ENCODE measurements at places on chromosomes 2 and 18.

DNA sequence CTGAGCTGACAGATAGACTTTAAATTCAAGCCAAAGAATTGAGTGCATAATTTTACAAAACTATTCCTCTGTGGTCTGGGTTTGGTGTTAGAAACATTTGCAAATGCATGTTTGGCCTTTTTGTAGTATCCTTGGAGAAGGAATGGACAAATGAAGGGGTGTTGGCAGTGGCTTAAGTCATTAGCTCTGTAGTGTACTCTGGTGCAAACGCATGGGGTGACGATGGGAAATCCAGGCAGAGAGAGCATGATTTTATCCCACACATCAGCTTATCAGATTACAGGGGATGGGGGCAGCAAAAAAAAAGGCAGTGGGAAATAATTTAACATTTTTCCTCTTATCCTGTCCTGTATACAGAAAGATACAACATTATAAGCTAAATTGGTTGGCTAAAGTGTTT is 320.6 kb downstream of the ZNF516 start:
- no peak for ATAC-seq

- peak; percentile 84 for ATAC-seq
Observed at GRCh38 chr2:86225581-86225980, 26.3 kb downstream of the MRPL35 start.

- no peak for ATAC-seq
Observed at GRCh38 chr18:77524909-77525308, 275.3 kb downstream of the GALR1 start.

DNA sequence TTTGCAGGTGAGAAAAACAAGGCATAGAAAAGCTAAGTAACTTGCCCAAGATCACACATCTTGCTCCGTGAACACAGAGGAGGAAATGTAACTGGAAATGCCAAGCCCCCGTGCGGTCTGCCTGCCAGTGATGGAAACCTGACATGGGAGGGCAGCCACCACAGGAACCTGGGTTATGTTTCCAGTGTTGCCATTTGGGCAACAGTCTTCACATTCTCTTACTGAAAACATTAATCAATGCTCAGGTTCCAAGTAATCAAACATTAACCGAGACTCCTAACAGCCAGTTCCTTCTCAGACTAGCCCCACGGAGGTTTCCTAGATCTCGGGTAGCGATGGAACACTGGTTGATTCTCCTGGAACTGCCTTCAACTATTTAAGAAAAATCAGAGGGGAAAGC is 2.5 kb downstream of the TGFA start:
- no peak for ATAC-seq

DNA sequence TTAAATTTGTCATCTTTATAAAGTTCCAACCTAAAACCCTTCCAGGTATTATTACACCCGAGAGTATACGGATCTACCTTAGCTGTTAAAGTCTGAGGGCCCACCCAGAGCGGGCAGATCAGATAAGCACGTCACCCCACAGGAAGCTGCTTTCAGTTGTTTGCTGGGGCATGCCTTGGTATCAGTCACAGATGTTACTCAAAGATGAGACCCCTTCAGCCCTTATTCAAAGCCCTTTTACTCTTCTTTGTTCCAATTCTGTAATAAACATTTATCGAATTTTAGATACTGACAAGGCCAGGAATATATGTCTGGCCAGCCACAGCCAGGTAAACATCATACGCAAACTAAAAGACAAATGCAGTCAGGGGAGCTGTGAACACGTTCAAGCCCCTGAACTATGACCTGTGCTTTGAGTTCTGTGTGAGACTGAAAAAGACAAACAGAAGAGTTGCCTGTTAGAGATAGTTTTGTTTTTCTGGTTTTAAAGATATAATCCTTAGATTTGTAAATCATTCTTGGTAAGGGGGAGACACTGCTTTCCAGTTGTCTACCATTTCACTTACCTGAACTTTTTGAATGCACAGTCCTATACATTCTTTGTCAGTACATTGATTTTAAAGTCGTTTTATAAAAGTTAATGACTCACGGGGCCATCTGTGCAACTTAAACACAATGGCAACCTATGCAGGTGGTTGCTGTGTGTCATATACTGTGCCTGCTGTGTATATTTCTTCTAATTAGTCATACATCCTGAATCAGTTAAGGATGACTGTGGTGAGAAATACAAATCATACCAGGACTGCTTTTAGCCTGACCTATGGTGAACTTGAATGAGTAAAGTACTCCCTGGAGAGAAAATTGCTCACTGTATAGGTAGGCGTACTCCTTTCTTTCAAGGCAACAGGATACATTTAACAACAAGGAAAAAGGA is 100.5 kb upstream of the ITPRID2 start:
- peak; percentile 98 for ATAC-seq

- no peak for ATAC-seq
Observed at GRCh38 chr2:148594216-148594615, 50.3 kb upstream of the EPC2 start.

GRCh38 chr2:227238238-227239237 is 74.1 kb downstream of the COL4A3 start:
- ATAC-seq, result no peak

- ATAC-seq, result peak; percentile 63
Observed at GRCh38 chr2:237702441-237703391, 75.3 kb downstream of the LRRFIP1 start.

- no peak for ATAC-seq
Observed at GRCh38 chr2:73266061-73266901, 18.0 kb downstream of the FBXO41 start.

- ATAC-seq, result no peak
Observed at GRCh38 chr2:109719871-109720270, 74.2 kb upstream of the RGPD5 start.

DNA sequence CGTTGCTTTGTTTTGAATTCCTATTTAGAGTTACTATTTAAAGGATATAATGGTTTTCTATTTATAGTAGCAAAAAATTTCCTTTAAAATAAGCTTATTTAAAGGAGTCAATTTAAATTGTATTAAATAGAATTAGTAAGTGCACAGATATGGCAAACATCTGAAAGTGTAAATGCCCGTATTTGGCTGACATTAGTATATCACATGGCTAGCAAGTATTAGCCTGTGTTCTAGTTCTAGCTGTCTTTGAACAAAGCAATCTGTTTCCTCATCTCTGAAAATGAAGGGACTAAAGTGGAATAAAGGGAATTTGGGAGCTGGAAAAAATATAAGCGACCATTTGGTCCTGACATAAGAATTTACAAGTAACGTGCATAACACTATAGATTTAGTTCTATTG is 32.2 kb downstream of the PELI1 start:
- no peak for ATAC-seq

GRCh38 chr2:201432038-201432620 is 19.1 kb downstream of the TRAK2 start:
- peak; percentile 97 for ATAC-seq

DNA sequence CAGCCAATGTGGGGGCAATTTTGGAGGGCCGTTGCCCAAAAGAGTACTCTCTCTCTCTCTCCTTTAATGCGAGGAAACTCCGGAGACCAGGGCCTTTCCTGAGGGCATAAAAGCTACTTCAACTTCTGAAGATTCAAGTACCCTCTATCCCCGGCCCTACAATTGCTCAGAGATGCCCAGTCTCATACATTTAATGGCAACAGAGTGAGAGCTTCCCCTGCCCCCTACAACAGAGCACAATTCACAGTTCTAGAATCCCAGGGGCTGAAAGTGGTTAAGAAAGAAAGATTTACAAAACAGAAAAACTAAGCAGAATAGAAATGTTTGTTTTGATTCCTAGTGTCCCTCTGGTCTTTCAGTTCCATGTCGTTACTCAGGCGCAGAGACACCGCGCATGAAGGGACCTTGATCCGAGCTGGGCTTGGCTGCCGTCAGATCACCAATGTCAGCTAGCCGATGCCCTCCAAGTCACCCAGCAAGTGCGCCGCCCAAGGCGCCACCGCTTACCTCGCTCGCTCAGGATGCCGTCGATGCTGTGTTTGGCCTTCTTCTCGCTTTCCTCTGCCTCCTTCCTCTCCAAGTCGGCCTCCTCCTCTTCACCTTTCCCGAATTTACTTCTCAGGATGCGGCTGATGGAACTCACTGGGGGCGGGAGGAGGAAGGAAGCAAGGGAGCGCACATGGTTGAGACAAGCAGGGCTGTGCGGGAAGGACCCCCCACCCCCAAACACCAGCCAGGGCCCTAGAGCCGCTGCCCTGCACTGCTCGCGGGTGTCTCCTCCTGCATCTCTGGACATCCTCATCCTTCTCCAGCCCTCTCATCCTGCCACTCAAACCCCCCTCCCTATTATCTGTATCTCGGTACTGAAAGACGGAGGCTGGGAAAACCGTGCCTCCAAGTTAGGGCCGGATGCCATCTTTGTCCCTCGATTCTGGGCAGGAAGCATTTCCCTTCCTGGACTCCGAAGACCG is 4.9 kb downstream of the PAX3 start:
- ATAC-seq, result no peak

- no peak for ATAC-seq
Observed at GRCh38 chr2:233270366-233270765, 18.9 kb downstream of the ATG16L1 start.

DNA sequence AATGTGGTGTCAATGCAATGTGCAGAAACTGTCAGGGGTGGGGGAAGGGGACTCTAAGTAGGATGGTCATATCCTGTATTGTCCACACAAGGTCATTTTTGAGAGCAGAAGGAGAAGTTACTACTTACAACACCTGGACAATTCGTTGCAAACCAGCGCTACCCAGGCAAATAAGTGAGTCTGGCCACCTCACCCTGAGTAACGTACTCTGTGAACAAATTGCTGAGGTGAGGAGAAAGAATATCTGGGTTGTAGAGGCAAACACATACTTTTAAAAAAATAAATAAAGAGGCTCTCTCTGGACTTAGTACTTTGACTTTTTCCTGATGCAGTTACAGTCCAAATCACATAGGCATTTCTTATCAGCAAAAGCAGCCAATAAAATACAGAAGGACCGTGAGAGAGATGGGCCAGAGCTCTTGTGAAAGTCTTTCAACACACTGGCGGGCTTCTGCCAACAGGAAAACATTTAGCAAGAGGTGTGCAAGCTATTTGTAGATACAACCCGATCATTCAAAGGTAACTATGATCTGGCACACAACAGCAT is 268.2 kb upstream of the ID2 start:
- ATAC-seq, result no peak

DNA sequence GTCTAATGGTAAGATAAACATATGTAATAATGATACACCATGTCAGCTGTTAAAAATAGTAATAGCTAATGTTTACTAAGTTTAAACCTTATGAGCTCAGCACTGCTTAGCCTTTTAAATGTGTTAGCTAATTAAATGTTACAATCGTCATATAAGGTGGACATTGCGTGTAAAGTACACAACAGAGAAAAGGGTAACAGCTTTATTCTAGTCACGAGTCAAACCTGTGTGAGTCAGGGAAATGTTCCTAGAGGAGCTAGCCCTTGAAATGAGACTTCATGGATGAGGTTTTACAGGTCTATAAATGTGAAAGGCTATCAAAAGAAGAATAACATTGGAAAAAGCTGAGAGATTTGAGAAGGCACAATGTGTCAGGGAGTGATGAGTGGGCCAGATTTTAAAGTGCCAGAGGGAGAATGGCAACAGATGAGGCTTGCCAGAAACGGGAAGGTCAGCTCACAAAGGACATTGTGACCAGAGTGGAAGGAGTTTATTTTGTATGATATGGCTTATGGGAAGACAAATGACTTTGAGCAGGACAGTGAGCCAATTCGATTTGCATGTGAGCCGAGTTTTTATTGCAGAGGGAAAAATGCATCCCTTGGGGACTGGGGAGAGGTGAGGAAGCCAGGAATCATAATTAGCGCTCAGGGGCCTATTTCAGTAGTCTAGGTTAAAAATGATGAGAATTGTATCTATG is 276.3 kb downstream of the CTNNA2 start:
- no peak for ATAC-seq

- ATAC-seq, result no peak
Observed at GRCh38 chr2:19806131-19806530, 95.7 kb downstream of the TTC32 start.

- ATAC-seq, result no peak
Observed at GRCh38 chr2:86703704-86704361, 16.3 kb upstream of the RMND5A start.

- ATAC-seq, result no peak
Observed at GRCh38 chr2:132550946-132551345, 119.1 kb downstream of the LYPD1 start.

DNA sequence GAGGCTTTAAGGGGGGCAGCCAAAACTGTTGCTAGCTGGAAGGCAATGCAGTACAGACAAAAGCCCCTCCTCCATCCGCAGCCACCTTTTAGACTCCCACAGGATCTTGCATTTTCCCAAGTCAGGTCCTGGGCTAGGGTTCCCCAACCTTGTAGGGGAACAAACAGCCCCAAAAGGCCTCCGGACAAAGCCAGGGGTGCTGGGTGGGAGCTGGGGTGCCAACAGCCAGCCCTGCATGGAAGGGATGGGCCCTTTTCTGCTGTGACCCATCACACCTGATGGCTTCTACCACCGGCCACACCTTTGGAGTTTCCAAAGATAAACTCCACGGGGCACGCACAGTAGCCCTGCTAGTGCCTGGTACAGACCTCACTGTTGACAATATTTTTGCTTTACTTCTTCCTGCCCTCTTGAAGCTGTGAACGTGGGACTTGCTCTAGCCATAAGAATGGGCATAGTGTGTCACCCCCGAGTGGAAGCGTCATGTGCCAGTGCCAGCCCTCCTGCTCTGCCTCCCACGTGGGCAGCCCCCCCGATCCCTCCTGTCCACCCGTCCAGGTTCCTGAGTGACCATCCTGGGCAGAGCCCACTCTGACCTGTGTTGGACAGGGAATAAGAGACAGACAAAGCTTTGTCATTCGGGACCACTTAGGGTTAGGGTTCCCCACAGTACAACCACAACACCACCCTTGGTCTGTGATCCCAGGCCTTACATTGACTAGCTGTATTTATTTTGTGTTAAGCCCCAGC is 18.8 kb downstream of the TUBB6 start:
- ATAC-seq, result no peak
